Stimulated activated CD4-positive, alpha-beta T cell treated with anti-CD3 and anti-CD28 coated beads, Interleukin-1b, Interleukin-23, amount 100 ng/mL, for 1 hour (primary cell): ENCODE measurements at places on chromosomes 3 and 15.

DNA sequence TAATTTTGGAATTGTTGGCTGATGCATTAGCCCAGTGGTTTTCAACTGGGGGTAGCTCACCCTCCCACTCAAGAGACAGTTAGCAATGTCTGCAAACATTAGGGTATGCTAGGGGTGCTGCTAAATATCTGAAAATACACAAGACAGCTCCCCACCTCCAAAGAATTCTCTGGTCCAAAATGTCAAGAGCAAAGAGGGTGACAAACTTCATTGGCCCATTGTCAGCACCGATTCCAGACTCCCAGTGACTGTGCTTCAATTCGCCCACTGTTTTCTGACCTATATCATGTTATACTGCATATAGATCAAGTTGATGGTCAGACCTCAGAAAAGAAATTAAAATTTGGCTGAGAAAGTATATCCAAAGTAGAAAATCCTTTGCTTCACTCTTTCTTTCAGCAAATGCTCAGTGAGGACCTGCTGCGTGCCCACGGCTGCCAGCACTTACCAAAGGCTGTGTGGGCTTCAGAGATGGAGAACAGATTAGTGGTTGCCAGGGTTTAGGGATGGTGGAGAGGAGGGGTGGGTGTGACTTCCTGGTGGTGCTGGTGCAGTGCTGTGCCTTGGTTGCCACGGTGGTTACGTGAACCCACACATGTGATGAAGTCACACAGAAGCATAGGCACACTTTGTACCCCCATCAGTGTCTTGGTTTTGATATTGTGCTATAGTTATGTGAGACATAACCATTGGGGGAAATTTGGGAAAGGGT is 204.0 kb downstream of the PLCL2 start:
- no peak for DNase-seq

DNA sequence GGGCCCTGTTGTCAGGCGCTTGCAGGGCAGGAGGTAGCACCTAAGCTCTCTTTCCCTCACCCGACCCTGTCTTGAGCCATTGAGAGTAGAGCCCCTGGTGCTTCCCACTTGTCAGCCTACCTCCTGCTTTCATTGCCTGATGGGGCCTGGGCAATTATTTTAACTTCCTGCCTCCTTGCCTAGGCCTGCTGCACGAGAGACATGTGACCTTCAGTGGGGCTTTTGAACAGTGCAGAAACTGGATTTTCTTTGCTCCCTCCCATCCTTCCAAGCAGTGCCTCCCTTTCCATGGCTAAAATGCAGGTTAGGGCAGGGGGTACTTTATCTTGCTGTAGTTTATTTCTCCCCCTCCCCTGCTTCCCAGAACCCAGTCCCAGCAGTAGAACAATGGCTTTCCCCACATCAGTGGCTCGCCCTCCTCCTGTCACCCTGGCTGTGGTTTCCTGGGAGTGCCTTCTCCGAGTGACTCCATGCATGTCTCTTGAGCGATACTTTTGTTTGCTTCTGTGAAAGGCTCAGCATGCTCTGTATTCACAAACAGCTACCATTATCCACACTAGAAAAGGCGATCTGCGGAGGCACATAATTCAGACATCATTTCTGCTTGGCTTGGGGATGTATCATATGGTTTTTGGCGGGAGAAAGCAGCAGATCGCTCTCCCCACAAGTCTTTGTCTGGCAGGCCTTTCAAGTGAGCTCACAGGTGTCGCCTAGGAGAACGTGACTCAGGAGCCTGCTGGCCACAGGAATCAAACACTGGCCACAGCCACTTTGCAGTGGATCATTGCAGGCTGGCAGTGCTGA is 24.1 kb downstream of the PDIA5 start:
- DNase-seq: no peak

DNA sequence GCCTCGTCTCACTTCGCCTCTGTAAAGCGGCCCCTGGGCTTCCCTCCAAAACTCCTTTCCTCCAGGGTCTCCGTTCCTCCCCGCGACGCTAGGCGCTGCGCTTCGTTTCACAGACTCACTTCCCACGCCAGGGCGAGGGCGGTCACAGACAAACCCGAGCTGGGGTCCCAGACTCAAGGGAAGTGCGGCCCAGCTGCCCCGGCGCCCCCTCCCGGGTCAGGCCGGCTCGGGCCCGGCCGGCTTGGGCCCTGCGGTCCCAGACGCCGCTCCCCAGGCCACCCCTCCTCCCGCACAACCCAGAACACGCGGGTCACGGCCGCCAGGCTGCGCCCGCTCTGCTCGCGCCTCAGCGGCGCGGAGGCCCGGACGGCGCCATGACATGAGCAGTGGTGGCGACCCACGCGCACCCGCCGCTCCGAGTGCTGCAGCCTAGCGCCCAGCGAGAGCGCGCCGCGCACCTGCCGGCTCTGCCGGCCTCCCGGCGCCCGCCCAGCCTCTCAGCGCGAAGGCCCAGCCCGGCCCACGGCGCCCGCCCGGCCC is 547 bp downstream of the NUP210 start:
- no peak for DNase-seq

- DNase-seq: no peak
Observed at GRCh38 chr15:40762919-40763800, 708 bp upstream of the GCHFR start.

GRCh38 chr3:21117370-21117769 is 633.6 kb downstream of the ZNF385D start:
- DNase-seq: no peak

GRCh38 chr3:191761906-191762305 is 300.9 kb downstream of the PYDC2 start:
- DNase-seq: no peak

DNA sequence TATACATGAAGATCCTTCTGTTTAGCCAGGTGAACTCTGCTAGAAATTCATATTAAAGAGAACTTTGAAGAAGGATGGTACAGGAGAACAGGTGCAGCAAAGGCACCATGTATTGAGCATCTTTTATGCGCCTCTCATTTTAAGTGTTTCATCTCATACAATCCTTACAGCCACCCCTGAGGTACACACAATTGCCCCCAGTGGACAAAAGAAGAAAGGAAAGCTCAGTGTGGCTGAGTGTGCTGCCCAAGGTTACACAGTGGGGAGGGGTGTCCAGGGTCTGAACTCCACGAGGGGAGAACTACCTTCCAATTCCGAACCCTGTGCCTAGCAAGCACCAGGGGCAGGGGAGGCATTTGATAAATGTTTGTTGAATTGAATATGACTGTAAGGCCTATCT is 98.6 kb downstream of the MECOM start:
- no peak for DNase-seq

- no peak for DNase-seq
Observed at GRCh38 chr3:7195934-7196333, 335.0 kb downstream of the GRM7 start.

DNA sequence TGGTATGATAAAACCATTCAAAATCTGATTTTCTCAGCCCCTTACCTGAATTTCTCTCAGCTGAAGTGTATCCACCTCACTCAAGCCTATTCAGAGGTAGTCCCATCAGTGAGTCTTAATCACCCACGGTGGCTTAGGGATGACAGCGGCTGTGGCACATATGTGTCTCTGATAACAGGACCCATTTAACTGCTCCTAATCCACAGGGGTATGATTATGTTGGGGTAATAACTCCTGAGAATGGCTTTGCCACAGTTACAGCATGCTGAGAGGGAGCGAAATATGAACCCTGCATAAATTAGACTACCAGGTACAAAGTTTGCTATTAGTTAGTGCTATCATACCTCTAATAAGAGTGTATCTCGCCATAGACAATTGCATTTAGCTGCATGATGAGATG is 10.6 kb downstream of the CLRN1 start:
- DNase-seq: no peak

GRCh38 chr15:48289628-48290027 is 41.6 kb upstream of the DUT start:
- DNase-seq: no peak

DNA sequence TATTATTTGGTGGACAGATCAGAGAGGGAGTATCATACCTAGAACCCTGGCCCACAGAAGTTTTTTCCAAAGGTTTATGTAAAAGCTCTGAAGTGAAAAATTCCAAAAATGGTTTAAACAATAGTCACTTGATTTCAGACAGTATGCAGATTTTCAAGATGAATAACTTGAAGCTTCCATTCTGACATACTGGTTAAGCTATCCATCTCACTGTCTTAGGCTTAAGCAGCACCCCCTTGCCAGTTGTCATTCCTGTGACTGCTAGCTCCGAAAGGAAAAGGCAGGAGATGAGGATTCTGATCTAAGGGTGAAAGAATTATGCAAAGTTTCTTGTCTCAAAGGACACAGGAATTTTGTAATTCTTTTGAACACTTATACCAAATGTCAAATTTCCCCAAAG is 337.5 kb upstream of the THBS1 start:
- DNase-seq: no peak

DNA sequence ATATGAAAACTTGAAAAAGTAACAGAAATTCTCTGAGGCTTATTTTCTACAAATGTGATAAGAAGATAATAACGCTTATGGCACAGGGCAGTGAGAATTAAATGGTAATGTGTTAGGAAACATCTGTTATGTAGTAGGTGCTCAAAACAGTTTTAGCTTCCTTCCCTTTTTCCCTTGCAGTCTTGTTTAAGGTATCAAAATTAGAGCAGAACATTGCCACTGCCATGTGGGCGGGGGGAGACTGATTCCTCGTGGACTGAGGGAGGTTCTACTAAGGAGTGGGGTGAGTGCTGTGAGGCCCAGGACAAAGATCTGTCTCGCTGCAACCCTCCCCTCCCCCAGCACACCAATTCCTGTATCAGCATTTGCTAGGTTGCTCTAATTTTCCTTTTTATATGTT is 702.4 kb downstream of the TUSC7 start:
- DNase-seq: no peak

GRCh38 chr3:151228666-151229040 is 25.6 kb upstream of the GPR171 start:
- no peak for DNase-seq

- DNase-seq: no peak
Observed at GRCh38 chr3:190252080-190252479, 70.2 kb downstream of the CLDN1 start.

GRCh38 chr3:184259396-184259877 is 1.9 kb downstream of the CAMK2N2 start:
- DNase-seq: no peak

GRCh38 chr3:62835554-62836236 is 39.5 kb downstream of the CADPS start:
- no peak for DNase-seq

GRCh38 chr15:99148851-99149276 is 44.0 kb downstream of the SYNM start:
- DNase-seq: no peak

DNA sequence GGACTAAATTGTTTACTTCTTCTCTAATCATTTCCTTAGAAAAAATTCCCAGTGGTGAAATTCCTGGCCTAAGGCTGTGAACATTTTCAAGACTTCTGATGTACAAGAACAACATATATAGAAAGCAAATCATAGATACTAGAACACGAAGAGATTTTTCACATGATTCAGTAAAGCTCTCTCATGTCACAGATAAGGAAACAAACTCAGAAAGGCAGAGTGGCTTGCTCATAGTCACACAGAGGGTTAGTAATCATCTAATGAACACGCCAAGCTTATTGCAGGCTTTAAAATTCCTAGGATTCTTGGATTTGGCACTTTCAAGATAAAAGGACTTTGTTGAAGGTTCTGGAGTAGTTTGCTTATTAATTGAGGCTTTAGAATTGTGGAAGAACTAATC is 26.2 kb downstream of the CRTAP start:
- no peak for DNase-seq

DNA sequence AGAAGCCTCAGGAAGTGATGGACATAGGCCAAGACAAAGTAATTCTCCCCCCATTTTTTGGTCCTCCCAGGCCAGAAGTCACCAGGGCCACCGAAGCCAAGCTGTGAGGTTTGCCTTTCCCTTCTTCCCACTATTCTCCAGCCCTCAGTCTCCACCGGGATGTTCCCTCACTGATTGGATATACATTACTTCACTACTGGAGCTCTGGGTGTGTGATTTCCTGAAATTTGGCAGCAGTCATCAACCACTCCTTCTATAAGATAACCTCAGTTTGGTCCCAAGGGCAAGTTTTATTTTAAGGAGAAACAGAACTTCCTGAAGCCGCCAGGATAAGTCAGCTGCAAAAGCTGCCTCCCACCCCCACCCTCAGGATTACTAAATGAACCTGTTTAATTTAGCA is 11.3 kb downstream of the SLCO2A1 start:
- DNase-seq: no peak

- no peak for DNase-seq
Observed at GRCh38 chr3:14424711-14425580, 22.5 kb downstream of the SLC6A6 start.

- no peak for DNase-seq
Observed at GRCh38 chr15:63041402-63041973, 1.1 kb upstream of the TPM1 start.

- no peak for DNase-seq
Observed at GRCh38 chr3:134068429-134068828, 38.7 kb upstream of the SLCO2A1 start.

DNA sequence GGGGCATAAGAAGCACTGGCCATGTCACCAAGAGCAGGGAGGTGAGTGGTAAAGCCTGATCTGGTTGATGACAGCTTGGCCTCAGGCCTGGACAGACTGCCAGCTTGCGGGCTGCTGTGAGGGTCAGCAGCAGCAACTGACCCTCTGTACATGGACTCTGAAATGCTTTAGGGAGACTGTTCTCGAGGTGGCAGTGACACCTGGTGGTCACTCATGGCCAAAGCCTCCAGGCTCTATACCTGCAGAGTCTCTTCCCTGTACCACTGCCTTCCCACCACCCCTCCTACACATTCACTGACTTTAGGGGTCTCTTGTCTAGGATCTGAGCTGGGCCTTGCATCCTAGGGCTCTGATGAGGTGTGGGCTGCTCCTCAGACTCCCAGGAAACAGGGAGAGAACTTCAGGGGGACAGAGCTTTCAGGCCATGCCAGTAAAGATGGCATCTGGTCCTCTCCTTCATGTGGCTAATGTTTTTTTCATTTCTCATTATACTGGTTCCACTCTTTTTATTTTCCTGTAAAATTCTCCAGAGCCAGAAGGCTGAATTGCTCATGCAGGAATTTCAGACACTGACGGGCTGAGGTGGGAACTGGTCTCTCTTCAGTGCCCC is 17.2 kb upstream of the TIMP4 start:
- no peak for DNase-seq

GRCh38 chr3:119582178-119582577 is 2.9 kb downstream of the ADPRH start:
- DNase-seq: no peak

GRCh38 chr15:88695691-88696251 is 57.0 kb downstream of the ISG20 start:
- no peak for DNase-seq

- no peak for DNase-seq
Observed at GRCh38 chr3:138768946-138769345, 65.8 kb downstream of the PIK3CB start.

DNA sequence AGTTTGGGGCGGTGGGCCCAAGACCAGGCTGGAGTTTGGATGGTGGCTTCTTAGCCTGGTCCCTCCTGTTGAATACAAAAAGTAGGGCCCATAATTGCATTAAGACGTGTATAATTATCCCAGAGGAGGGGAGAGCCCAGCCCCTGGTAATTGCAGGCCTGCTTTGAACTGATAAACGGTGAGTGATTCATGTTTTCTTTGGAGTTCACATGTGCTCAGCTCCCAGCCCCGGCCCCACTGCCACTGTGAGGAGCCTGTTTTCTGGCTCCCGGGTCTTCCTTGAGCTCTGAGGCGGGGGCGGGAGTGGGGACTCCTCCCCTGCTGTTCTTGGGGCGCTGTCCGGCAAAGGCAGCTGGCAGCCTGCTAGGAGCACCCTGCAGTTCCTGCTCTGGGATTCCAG is 3.1 kb downstream of the PLXNA1 start:
- DNase-seq: no peak
